Suprapubic skin (tissue), 4 donors: ENCODE measurements at places on chromosomes 5 and 9.

GRCh38 chr9:129583308-129584038 is 37.4 kb downstream of the C9orf50 start:
- no peaks in the 10 kb centered on the region for H3K4me1 ChIP-seq
- no peak overlapping the region for H3K27ac ChIP-seq
- no peaks in the 10 kb centered on the region for H3K36me3 ChIP-seq
- no peak for DNase-seq
- no peaks in the 10 kb centered on the region for H3K27me3 ChIP-seq

DNA sequence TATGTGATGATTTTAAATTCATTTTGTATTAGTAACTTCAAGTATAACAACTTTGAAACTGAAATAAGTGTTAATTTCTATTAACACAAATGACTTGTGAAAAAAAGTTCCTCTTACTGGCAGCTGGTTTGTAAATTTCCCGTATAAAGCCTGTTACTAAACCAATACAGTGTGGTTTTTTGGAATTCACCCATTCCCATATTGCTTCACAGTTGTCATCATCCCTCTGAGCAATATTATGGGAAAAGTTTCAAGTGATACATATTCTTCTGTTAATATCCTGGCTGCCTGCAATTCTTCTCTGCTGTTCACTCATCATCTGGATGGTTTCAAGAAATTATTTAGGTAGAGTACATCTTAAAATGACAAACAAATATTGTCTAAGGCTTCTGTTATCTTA is 1185.1 kb upstream of the C9orf72 start:
- H3K27me3 ChIP-seq = no peaks in the 10 kb centered on the region
- H3K27ac ChIP-seq = no peak overlapping the region
- H3K4me1 ChIP-seq = no peaks in the 10 kb centered on the region
- no peak overlapping the region for H3K4me3 ChIP-seq
- H3K36me3 ChIP-seq = no peaks in the 10 kb centered on the region
- DNase-seq = no peak

DNA sequence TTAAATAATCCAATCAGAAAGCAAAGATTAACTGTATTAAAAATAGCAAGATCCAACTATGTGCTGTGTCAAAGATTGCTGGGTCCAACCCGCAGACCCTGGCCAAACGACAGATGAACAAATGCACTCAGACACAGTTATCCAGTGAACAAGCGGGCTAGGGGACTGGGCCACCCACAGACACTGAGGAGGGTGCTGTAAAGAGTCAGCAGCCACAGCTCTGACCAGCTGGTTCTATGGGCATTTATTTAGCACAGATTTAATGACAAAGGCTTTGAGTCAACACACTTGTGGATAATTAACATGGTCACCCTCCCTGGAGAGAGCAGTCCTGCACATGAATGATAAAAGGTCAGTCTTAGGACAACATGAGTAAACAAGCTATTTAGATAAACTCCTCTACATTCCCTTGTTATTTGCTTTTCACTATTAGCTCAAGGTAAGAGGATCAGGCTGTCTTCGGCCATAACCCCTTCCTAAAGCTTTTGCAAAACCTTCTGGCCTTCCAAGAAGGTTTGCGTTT is 424.9 kb downstream of the HINT1 start:
- no peak for DNase-seq
- no peaks in the 10 kb centered on the region for H3K36me3 ChIP-seq
- no peak overlapping the region for H3K27ac ChIP-seq
- no peaks in the 10 kb centered on the region for H3K27me3 ChIP-seq
- no peaks in the 10 kb centered on the region for H3K4me1 ChIP-seq

- peaks cover 7% of the 10 kb centered on the region for H3K36me3 ChIP-seq
- no peak for DNase-seq
- H3K27me3 ChIP-seq = no peaks in the 10 kb centered on the region
- peak overlapping the region; percentile 21 for H3K27ac ChIP-seq
- no peak overlapping the region for H3K4me3 ChIP-seq
- H3K4me1 ChIP-seq = peaks cover 11% of the 10 kb centered on the region
Measured at GRCh38 chr5:37494756-37495155, 115.6 kb downstream of the WDR70 start.

DNA sequence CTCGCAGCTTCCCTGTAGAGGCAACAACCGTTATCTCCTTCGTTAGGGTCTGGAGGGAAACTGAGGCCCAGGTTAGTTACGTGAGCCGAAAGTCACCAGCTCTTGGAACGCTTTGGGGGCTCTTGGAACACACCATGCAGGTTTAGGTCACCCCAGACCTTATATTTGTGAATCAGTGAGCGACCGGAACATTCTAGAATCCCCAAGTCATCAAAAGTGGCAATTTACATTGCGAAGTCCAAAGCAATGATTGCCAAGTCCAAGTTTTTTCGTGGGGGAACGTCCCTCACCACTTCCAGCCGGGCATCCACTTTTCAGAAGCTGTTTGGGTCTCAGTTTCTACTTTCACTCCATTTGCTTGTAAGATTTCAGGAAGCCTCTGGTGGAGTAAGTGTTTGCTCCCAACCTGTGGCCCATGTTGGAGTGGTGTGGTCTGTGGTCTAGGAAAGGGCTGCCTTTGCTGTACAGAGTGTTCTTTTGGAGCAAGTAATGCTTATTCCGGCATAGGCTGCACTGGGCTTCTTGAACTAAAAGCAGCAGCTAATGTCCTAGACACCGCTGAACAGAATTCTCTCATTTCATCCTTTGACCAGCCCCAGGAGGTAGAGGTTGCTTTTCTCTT is 32.8 kb upstream of the SPRY4 start:
- H3K36me3 ChIP-seq = no peaks in the 10 kb centered on the region
- peak overlapping the region; percentile 97 for H3K27ac ChIP-seq
- peak; percentile 43 for DNase-seq
- H3K27me3 ChIP-seq = peaks cover 4% of the 10 kb centered on the region
- H3K4me3 ChIP-seq = peak overlapping the region; percentile 77

DNA sequence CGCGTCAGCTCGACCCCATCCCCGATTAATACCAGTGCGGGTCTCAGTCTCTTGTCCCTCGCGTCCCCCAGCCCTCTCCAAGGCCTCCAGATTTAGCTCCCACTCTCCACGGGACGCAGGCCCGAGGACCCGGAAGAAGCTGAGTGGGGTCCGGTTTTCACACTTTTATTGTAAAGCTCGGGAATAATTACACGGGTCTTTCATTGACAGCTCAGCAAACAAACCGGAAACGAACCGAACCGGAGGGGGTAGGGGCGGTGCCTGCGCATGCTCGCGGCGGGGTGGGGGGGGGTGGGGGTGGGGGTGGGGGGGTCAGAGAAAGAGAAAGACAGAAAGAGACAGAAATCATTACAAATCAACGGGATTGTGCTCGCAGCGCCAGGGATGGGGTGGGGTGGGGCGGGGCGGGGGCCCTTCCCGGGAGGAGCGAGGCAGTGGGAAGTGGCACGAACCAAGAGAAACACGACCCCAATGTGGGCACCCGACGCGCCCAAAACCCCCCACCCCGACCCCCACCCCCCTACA is 27.9 kb downstream of the PCDH1 start:
- peak overlapping the region; percentile 79 for H3K4me3 ChIP-seq
- no peaks in the 10 kb centered on the region for H3K27me3 ChIP-seq
- peaks cover 3% of the 10 kb centered on the region for H3K36me3 ChIP-seq

GRCh38 chr9:127742435-127743088 is 7.5 kb upstream of the TOR2A start:
- H3K4me3 ChIP-seq = peak overlapping the region; percentile 26
- H3K27me3 ChIP-seq = no peaks in the 10 kb centered on the region
- peaks cover 39% of the 10 kb centered on the region for H3K4me1 ChIP-seq
- peak; percentile 86 for DNase-seq

- no peak for DNase-seq
- no peak overlapping the region for H3K27ac ChIP-seq
- peaks cover 39% of the 10 kb centered on the region for H3K4me1 ChIP-seq
- H3K27me3 ChIP-seq = no peaks in the 10 kb centered on the region
Measured at GRCh38 chr5:150603491-150603890, 37.0 kb upstream of the SYNPO start.
